T-helper 2 cell (primary cell): ENCODE measurements at places on chromosomes 2 and 18.

- DNase-seq = peak; percentile 13
Measured at GRCh38 chr2:190791347-190791975, 89.2 kb upstream of the GLS start.

DNA sequence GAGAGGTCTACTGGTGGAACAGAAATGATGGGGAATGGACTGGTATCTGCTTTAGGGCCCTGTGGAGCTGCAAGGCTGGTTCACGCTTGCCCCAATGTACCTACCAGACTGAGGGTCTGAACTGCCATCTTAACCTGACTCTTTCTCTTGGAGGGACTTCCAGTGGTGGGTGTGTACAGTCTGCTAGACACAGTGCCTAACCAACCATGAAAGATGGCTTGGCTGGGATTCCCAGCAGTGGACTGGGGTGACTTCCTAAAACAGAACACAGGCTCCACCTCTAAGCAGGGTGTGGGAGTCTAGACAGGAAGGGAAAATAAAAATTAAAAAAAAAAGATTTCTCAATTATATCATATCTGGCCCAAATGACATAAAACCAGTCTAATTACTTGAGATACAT, 25.5 kb upstream of the MYO3B start:
- no peak for DNase-seq

DNA sequence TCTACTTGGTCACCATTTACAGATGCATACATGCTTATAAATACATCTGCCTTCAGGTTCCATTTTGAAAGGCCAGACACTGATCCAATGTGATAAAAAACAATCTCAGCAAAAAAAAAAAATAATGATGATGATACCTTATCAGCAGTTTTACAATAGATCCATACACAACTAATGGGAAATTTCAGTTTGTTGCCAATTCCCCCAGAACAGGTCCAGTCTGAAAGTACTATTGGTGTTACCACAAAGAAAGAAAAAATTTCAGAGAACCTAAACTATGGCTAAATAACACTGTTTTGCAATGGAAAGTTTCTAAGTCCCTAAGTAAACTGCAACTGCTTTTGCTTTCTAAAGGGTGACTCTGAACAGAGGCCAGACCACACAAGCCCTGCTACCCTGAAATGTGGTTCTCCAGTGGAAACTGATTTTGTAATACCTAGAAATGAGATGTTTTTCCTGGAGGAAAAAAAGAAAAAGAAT, 54.1 kb downstream of the LPIN2 start:
- DNase-seq = no peak

DNA sequence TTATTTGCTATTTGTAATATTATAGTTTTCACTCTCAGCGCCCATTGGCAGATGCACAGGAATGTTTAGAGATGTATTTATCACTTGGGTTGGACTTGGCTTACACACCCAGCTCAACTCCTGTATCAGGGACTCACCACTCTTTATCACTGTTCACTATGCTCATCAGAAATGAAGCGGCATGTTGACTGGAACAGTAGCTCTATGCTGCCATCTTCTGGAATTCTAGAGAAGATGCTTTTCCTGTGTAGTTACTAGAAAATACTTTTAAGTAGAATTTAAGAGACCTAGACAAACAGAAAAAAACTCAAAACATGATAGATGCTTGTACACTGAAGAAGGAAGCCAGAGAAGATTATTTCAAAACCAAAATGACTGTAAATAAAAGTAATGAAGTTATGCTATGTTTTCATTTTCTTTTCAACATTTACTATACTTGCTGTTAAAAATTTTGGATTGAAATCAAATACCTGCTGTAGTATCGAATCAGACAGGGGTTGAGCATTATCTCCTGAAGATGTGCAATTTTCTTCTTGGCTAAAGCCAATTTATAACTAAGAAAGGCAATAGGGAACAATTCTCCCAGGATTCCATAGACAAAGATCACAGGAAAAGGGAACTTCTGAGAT, 47.4 kb upstream of the NXPH2 start:
- peak; percentile 55 for DNase-seq

DNA sequence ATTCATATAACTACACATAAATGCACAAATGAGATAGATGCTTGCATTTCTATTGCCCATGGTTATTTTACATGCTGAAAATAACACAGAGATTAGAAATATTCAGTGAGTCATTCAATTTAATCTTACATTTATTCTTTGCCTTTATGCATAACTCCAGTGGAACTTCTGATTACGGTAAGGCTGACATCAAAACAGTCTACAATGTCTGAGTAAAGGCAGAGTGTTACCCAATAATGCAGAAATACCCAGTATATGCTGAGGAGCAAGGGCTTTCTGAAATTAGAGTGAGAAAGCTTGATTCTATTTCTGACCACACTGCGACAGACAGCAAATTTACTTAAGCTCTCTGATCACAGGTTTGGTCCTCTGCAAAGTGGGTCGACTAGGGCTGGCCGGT, 9.2 kb downstream of the NMI start:
- DNase-seq = no peak

GRCh38 chr2:72108121-72108520, 39.5 kb downstream of the CYP26B1 start:
- no peak for DNase-seq

- DNase-seq = no peak
Measured at GRCh38 chr2:37707393-37707792, 36.0 kb upstream of the CDC42EP3 start.

DNA sequence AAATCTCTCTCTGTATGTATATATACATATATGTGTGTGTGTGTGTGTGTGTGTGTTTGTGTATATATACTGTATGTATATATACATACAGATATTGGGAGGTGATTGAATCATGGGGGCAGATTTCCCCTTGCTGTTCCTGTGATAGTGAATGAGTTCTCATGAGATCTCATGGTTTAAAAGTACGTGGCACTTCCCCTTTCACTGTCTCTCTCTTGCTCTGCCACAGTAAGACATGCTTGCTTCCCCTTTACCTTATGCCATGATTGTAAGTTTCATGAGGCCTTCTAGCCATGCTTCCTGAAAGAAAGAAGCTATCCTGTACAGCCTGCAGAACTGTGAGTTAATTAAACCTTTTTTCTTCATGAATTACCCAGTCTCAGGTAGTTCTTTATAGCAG, 18.8 kb upstream of the CCDC195 start:
- DNase-seq = no peak

DNA sequence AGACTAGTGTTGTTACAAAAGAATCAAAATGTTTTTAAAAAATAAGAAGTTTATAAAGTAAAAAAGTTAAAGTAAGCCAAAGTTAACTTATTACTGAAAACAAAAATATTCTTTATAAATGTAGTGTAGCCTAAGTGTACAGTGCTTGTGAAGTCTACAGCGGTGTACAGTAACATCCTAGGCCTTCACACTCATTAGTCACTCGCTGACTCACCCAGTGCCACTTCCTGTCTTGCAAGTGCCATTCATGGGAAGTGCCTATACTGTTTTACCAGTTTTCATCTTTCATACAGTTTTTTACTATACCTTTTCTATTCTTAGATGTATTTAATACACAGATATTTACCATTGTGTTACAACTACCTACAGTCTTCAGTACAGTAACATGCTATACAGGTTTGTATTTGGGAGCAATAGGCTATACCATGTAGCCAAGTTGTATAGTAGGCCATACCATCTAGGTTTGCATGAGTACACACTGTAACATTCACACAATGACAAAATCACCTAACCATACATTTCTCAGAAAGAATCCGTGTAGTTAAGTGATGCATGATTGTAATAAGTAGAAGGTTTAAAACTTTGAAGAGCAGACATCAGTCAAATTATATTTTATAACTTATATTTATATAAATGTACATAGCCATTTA, 13.4 kb downstream of the SERPINB7 start:
- peak; percentile 2 for DNase-seq

DNA sequence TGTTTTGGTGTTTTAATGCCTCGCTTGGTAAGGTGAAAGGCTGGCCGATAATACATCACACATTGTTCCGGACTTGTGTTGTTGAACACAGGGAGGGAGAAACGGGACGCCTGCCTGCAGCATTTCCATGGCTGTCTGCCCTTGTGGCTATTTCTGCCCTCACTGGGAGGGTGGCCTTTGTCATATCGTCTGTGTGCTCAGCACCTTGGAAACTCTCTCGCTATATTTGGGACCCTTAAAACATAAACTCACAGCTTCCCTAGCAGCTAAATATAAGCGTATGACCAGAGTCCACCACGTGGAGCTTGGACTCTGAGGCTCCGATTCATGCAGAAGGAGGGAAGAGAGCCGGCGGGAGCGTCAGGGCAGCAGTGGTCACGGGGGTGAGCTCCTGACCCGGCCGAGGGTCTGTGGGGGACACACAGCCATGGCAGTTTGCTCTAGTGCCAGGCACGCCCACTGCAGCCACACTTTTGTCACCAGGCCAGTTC, 111.7 kb downstream of the SH3BP4 start:
- no peak for DNase-seq

GRCh38 chr2:199977984-199978415, 22.6 kb downstream of the MAIP1 start:
- no peak for DNase-seq

DNA sequence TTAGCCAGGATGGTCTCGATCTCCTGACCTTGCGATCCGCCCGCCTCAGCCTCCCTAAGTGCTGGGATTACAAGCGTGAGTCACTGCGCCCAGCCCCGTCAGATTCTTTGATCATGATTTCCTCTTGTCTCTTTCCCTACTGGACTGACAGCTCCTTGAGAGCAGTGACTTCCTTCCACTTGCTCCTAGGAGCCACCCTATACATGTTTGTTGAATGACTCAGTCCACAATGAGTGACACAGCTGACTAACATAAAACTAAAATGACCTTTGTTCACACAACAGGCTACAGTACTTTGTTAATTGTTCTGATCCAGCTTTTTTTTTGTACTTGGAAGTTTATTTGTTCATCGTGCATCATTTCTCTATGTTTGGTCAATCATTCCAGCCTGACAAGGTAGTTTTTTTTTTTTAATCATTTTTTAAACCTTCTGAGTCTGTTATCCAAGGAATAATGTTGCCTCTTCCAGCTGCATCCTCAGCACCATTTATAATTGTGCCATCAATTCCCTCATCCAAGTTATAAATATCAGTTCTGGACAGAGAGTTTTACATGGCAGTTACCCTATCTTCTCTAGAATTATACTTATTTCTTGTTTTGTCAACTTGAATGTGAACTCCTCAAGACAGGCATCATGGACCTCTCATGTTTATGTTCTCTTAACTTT, 42.9 kb upstream of the TUBA3E start:
- DNase-seq = no peak

DNA sequence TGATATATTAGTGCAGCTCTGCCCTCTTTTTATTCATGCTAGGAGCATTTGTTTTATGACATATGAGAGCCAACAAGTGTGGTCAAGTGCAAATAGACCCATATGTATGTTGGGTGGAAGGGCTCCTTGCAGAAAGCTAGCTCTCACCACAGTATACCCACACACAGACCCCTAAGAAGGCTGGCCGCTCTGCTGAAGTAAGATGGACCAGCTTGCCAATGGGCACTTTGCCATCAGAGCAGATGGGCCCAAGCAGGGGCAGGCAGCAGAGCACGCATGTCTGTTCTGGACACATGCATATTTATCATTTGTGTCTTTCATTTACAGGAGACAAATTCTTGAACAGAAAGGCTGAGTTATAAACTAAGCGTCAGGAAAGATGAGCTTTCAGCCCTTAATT, 187.5 kb upstream of the DTNA start:
- no peak for DNase-seq

DNA sequence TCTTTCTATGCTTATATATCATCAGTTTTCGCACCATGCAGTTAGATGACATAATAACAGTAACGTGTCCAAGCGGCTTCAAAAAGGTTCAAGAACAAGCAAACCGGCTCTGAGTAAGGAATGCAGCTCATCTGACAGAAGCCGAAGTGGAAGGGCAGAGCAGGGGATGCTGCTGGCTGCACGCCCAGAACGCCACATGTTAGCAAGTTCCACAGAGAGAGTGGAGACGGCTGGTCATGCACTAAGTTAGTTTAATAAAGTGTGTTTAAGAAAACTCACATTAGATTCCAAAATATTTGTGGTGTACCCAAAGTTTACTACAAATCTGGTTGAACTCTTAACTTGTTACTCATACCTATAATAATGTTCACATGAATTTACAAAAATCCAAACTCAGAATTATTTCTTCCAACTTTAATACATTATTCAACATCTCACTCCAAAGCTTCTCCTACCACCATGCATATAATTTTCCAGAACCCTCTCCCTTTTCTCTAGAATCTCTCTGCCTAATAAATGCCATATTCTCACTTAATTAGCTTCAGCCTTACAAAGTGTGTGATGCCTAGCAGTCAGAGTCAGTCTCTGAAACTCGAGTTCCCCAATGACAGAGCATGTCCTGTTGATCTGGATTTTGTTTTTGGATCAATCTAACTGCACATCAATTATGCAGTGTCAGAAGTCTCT, 170.0 kb downstream of the DNAH7 start:
- DNase-seq = no peak

GRCh38 chr2:27306573-27307286, 1.5 kb downstream of the UCN start:
- DNase-seq = no peak

DNA sequence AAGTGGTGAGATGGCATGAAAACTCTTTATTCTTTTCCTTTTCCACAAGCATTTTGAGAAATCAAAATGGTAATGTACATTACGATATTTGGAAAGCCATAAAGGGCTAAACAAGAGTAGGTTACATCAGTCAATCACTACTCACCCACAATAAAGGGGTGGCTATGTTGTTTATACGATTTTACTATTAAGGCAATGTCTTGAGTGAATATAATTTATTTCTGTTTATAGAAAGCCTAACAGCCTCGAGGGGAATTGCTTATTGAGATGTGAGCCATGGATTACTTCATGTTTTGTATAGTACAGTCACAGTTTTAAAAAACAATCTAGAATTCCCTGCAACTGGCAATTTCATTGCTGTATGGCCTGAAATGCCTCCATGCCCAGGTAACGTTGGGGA, 237.5 kb upstream of the RBBP8 start:
- no peak for DNase-seq

DNA sequence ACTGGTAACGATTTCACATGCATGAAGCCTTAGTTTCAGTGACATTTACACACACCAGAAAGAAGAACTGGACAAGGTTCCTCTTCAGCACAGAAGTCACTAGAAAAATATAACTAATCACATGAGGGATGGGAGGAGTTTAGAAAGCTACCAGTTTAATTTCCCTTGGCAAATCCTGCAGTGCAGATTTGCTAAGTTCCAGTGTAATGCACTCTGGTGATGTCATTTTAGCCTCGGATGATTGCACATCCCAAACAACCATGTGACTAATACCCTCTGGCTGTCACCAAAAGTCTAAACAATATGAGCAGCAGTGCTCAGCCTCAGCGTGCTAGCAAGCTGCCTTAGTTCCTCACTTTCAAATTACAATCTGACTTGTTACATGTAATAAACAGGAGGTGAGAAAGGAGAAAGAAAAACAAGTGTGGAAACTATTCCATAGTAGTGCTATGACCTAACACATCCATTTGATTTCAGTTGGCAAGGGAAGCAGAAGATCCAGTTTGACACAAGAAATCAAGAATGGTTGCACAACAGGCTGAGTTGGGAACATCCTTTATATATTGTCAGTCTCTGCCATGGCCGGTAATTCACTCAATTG, 35.3 kb upstream of the PPP1CB start:
- DNase-seq = no peak
